Activated CD4-positive, alpha-beta T cell treated with anti-CD3 and anti-CD28 coated beads for 1 hour (primary cell): ENCODE measurements at places on chromosomes 3 and 15.

GRCh38 chr3:147427746-147428145 is 18.6 kb downstream of the ZIC1 start:
- DNase-seq, result no peak

DNA sequence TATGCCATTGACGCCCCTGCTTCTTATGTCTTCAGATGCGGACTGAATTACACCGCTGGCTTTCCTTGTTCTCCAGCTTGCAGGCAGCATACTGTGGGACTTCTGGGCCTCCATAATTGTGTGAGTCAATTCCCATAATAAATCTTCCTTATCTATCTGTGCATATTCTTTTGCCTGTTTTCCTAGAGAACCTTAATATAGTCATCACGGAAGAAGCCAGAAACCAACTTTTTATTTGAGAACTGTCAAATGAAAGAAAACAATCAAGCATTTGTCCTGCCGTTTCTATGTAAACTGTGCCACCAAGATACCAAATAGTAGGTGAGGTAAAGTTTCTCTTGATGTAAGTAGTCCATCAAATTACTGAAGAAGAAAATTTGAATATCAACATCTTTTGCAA is 51.8 kb upstream of the B3GALNT1 start:
- no peak for DNase-seq

- no peak for DNase-seq
These were observed 30.1 kb downstream of the SCN11A start for GRCh38 chr3:39021465-39022285.

GRCh38 chr15:29183071-29183831 is 86.4 kb downstream of the NSMCE3 start:
- no peak for DNase-seq

DNA sequence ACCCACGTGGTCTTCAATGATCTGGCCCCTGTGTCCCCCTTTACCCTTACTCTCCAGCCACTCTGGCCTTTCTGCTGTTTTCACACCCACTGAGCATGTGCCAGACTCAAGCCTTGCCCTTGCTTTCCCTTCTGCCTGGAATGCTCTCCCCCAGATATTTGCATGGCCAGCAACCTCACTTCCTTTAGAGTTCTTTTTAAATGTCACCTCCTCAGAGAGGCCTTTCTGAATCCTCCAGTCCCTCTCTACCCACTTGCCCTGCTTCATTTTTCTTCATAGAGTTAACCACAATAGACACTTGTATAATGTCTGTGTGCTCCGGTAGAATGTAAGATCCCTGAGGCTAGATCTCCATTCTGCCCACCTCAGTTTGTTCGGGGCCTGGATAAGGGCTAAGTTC is 39.4 kb upstream of the TIPARP start:
- no peak for DNase-seq

GRCh38 chr3:53318522-53318921 is 28.8 kb downstream of the DCP1A start:
- no peak for DNase-seq

- no peak for DNase-seq
These were observed 845.9 kb downstream of the TBL1XR1 start for GRCh38 chr3:176351408-176351807.

- no peak for DNase-seq
These were observed 54.8 kb upstream of the MYO5C start for GRCh38 chr15:52350423-52350822.

GRCh38 chr3:50208677-50209344 is 3.7 kb downstream of the SLC38A3 start:
- no peak for DNase-seq
